ENCODE measurements at places on chromosomes 2 and 18.

- DNase-seq: peak; percentile 36
Observed at GRCh38 chr18:47323158-47323557, 71.7 kb upstream of the SKOR2 start.

- no peak for DNase-seq
Observed at GRCh38 chr18:183769-184168, 25.4 kb downstream of the USP14 start.

- DNase-seq: no peak
Observed at GRCh38 chr2:36512705-36513104, 85.3 kb downstream of the FEZ2 start.

- no peak for DNase-seq
Observed at GRCh38 chr2:68357605-68358337, 7.3 kb upstream of the PLEK start.

DNA sequence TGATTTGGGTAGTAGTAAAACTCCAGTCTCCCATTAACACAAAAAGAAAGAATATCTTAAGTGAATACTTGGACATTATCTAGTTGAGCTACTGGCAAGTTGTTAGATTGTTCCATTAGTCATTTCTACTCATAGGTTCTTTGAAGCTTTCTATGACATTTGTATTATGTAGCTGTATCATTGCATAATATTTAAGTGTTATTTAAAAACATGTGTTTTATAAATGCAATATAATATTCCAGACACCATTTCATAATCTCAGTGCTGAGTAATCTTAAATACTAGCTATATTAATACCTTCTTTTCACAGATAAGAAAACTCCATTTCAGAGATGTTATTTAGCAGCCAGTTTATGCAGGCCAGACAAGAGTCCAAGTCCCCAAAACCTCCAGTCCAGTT, 271.9 kb downstream of the NCKAP5 start:
- no peak for DNase-seq

DNA sequence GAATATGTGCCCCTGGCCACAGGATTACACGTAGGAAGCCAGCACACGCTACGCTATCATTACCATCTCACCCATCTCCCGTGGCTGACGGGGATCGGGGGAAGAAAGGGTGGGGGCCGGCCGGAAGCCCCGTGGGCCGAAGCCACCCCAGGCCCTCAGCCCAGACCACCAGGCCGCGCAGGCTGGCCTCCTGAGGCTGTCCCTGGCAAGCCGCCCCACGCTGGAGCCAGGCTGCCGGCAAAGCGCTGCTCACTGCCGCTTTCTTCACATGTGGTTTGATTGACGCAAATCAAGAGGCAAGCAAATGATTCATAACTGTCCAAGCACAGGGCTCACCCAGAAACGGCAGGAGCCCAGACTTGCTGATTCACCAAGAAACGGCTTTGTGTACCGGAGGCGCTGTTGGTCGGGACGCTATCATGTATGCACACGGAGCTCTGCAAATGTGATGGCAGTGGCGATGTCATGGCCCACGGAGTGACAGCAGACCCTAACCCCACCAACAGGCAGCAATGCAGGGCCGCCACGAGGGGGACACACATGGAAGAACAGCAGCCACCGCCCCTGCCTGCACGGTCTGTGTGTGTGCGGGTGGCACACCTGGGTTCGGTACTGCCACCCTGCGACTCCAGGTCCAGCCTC, 125.7 kb downstream of the HDAC4 start:
- DNase-seq: peak; percentile 84

- DNase-seq: no peak
Observed at GRCh38 chr18:37307181-37307580, 258.4 kb downstream of the CELF4 start.

DNA sequence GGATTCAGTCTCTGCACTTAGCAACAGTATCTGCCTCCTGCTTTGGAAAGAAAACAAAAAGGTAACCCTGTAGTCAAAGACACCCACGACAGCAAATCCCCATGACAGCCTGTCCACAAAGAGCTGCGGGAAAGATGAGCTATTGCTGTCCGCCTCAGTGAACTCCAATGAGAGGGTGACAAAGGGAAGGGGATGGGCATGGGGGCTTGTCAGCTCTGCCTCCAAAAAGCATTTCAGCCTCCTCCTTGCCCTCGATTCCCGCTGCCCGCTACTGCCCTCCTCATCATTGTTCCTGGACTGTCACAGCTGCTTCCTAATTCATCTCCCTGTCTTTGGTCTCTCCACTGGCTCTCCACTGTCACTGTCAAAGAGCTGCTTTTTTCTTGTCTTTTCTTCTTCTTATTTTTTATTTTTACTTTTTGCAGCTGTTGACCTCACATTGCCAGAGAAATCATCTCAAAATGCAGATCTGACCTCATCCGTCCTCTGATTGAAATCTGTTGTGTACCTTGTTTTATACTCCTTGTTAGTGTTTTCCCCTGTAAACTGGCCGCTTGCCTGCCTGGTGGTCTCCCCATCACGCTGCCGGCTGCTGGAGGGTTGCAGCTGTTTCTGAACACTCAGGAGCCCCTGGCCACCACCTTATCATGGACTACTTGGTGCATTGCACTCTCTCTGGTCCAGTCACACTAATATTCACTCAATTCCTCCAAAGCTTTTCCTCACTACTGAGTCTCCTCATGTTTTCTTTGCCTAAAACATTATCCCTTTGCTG, 7.9 kb upstream of the E2F6 start:
- no peak for DNase-seq

DNA sequence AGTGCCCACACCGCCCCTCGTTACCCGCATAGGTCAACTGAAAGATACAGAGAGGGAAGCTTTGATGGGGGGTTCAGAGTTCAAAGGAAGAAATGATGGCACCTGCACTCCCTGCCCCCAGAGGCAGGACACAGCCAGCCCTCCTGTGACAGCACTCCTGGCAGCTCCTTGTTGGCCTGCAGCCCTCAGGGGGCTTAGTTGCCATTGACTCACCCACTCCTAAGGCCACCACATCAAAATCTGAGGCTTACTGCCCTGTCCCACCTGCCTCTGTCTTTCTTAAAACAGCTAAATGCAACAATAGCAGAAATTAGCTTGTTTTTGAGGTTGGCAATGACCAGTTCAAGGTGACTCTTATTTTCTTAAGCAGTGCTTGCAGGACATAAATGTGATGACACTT, 31.6 kb upstream of the SLC35F6 start:
- no peak for DNase-seq

DNA sequence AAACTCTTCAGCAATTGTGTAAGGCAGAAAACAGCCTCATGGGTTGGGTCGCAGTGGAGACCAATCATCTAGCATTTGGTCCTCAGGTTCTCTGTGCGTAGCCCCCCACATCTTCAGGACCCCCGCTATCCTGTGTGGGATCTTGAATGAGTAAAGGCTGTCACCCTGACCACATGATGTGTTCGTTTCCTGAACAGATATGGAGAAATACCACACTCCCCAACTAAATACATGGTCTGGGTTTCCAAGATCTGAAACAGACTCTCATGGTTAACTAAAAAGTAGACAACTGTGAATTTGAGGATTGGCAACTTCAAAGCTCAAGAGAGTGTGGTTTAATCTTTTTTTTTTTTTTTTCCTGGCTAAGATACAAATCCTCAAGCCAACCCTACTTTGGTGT, 23.2 kb downstream of the DOCK10 start:
- no peak for DNase-seq

GRCh38 chr18:64295839-64296238, 147.0 kb upstream of the LINC00305 start:
- DNase-seq: no peak

DNA sequence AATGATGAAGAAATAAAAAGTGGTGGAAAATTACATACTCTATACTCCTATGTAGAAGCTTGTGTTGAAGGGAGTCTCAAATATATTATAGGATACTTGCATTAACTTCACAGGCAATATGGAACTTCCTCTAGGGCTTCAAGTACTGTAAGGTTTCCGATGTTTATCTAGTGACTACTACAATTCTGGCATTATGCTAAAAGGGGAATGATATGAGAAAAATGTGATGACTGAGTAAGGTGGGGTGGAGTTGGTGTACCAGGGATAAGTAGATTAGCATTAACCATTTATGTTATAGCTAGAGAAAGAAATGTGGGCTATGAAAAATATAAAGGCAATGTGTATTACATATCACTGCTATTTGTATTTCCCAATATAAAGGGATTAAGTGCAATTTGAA, 229.5 kb downstream of the DCC start:
- DNase-seq: no peak

GRCh38 chr2:85173909-85174308, 40.7 kb downstream of the TCF7L1 start:
- no peak for DNase-seq

- DNase-seq: peak; percentile 92
Observed at GRCh38 chr2:189096769-189097447, 82.7 kb downstream of the COL5A2 start.

DNA sequence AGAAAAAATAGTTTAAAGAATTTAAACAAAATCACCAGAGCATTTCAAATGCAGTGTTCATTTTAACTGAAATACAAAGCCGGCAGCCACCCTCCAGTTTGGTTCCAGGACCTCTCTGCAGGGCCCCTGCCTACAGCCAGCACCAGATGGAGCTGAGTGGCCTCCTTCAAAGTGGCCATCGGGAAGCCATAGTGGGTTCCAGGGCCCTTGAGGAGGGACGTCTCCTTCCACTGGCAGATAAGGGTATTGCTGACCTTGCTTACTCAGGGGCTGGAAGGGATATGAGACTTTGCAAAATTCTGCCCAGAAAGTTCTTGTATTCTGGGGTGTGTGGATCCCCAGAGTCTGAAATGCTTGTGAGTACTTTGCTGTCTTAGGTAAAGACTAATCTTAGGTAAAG, 205.2 kb upstream of the APCDD1 start:
- no peak for DNase-seq

GRCh38 chr2:135064149-135064548, 12.1 kb downstream of the RAB3GAP1 start:
- no peak for DNase-seq

DNA sequence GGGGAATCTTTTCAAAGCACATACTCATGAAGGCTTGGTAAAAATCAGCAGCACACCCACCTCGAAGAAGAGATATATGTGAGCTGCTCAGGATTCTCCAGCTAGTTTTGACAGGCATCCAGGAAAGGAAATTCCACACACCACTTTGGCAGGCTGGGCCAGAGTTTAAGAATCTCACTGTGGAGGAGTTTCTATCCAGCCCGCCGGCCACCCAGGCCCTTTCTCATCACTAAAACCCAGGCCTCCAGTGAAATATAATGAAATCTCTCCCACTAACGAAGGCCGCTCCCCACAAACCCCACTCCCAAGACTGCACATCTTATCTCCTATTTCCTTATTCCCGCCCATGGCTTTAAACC, 202.0 kb downstream of the GLI2 start:
- DNase-seq: no peak

GRCh38 chr18:39841482-39842365, 2113.3 kb upstream of the PIK3C3 start:
- no peak for DNase-seq

DNA sequence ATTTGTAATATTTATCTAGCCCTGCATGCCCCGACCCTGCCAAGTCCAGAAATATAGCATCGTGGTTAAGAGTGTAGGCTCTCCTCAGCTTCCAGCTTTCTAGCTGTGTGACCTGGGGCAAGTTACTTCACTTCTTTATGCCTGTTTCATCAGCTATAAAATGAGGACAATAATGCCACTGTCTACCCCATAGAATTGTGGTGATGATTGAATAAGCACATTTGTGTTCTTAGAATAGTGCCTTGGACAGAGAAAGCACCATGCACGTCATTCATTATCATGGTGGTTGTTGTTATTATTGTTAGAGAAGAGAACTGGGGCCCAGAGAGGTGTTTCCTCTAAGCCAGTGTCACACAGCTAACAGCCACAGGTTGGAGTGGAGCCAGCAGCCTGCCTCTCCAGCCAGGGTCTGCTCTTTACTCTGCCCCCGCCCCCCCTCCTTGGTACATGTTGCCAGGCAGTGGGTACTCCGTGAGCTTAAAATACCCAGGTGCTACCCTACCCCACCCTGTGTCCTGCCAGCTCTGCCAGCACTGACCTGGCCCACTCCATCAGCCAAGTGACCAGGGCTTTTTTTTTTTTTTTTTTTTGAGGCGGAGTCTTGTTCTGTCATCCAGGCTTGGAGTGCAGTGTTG, 202.1 kb downstream of the CTIF start:
- no peak for DNase-seq
